ENCODE measurements at places on chromosomes 3 and 15.
A peak's percentile ranks its signal among the peaks of the same experiment; 100 is the strongest.

DNA sequence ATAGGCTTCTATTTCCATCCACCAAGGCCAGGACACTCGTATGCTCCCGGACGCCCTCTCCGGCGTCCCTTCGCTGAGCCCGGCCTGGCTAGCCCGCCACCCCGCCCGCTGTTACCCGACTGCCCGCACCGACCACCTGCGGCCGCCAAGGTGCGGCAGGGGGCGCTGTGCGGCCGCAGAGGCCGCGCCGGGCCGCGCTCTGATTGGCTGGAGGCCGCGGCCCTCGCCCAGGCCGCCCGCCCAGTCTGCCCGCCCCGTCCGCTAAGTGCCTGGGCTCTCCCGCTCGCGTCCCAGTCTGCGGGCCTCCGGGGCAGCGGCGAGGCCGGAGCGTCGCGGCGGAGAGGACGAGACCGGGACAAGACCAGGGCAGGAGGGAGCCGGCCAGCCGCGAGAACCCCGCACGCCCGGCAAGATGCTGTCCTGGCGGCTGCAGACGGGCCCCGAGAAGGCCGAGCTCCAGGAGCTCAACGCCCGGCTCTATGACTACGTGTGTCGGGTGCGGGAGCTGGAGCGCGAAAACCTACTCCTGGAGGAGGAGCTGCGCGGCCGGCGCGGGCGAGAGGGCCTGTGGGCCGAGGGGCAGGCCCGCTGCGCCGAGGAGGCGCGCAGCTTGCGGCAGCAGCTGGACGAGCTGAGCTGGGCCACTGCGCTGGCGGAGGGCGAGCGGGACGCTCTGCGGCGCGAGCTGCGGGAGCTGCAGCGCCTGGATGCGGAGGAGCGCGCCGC, at the start of gene SYNM:
Gene SYNM, plus strand, starts transcription at position 293 of the 726 bp plus-strand sequence. Its CDS starts 120 bp downstream, at position 413.
- peak; percentile 73 for DNase-seq

GRCh38 chr3:48119505-48120193, 68.6 kb downstream of the CDC25A start:
- DNase-seq = no peak

DNA sequence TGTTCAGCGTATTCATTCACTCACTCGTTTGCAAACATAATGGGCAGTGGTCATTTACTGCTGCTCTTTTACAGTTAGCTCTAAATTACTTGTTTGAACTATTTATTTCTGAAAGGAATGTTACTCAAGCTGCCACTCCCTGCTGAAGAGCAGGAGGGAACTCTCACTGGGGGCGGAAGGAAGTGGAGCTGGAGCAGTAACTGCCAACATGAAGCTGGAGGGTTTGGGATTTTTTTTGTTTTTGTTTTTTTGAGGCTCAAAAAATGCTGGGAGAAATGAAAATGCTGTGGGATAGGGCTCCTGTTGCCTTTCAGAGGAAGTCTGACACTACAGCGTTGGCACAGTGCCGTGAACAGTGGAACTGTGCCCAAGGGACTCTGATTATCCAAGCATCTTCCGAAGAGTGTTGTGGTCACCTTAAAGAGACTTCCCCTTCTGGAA, 44.1 kb downstream of the SENP2 start:
- DNase-seq = no peak

DNA sequence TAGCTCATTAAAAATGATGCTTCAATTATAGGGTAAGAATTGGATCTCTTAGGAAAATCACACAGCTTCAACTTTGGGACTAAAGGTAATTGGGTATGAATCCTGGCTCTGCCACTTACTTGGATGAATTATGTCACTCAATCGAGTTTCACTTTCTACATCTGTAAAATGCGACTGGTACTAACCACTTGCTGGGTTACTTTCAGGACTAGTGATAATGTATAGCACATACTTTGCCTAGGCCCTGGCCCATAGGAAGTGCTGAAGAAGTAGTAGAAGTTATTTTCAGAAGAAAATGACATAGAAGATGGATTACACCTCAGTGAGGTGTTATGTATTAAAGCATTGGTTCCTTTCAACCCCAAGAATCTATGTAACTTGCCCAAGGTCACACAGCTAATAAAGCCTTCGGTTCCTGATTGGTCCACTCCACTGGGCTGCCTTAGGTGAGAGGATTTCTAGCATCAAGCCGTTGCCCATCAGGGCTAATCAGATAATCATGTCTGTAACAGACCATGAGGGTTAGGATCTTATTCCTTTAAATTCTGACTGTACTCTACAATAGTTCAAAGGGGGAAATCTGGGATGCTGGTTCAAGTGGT, 29.4 kb upstream of the AP4E1 start:
- no peak for DNase-seq

GRCh38 chr15:99421172-99421656, 144.6 kb upstream of the MEF2A start:
- no peak for DNase-seq

GRCh38 chr3:36178018-36178417, 202.3 kb upstream of the STAC start:
- no peak for DNase-seq

GRCh38 chr3:74693696-74694393, 79.4 kb upstream of the CNTN3 start:
- DNase-seq = no peak

- no peak for DNase-seq
Observed at GRCh38 chr3:172367205-172368105, 80.8 kb downstream of the GHSR start.

DNA sequence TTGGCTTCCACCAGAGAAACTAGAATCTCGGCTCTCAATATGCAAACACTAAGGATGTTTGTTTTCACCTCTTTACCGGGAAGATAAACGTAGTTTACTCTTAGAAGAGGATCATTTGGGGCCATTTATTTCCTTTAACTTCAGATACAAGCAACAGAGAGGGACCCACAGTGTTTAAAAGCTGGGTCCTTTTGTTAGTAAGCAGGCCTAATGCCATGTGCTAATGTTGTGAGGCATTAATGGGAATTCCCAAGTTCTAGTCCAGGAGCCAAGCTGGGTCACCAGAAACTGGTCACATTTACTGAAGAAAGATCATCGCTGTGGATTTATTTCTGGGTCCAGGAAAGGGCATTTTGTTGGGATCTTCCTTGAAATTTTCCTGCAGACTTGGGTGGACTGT, 78.1 kb upstream of the ADAMTS9 start:
- no peak for DNase-seq

DNA sequence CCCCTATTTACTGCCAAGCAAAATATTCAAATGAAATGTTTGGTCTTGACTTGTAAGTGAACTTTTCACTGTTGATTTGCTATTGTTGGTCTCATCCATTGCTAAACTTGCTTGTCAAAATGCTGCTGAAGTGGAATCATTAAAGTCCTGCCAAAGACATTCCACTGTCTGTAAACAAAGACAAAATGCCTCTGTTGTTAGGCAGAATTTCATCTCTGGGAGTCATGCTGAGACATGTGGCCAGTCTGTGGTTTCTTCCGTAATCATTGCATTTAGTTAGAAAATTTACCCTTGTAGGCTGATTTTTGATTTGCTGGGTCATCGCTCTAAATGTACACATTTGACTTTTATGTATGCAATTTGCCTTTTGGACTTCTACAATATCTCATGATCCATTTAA, 577.7 kb downstream of the MECOM start:
- no peak for DNase-seq

DNA sequence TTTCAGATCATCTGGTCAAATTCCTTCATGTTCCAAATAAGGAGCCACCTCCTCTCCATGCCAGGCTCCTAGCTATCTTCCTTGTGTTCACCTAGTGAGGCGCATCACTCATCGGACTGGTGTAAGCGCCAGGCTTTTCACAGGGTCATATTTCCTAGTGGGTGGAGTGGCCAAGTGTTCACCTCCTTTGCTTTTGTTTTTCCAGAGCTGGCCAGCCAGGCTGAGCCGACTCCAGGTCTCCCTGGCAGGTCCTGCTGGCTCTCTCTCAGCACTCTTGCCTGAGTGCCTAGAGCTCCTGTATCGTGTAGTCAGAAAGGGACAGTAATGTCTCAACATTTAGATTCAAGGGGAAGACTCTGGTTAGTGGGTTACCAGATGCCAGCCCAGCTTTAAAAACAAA, 31.0 kb downstream of the HEG1 start:
- no peak for DNase-seq

GRCh38 chr3:143821862-143822261, 26.4 kb downstream of the SLC9A9 start:
- DNase-seq = no peak

DNA sequence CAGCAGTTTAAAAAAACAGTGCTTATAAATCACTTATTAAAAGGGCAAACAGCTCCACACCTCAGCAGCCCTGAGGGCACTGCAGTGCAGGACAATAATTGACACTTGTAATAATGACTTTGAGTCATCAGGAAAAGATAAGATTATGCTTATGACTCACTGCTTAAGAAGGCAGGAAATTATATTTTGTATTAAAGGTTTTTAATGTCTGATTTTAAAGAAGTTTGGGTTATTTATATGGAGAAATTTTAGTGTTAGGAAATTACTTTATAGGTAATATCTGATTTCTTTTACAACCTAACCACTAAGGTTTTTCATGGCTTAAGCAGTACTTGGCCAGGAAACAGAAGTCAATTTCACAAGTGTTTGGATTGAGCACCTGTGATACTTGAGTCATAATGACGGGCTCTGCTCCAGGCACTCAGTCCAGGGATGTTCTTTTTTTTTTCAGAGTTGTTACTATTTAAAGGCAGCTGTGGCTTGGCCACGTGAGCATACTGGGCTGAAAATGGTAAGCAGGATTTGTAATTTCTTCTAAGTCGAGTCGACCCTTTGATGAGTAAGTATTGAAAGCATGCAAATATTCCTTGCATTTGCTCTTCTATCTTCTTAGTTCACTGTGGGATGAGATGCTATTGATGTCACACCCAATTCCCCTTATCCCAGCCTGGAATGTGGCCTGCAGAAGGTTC, 21.6 kb upstream of the SLC6A20 start:
- DNase-seq = no peak

DNA sequence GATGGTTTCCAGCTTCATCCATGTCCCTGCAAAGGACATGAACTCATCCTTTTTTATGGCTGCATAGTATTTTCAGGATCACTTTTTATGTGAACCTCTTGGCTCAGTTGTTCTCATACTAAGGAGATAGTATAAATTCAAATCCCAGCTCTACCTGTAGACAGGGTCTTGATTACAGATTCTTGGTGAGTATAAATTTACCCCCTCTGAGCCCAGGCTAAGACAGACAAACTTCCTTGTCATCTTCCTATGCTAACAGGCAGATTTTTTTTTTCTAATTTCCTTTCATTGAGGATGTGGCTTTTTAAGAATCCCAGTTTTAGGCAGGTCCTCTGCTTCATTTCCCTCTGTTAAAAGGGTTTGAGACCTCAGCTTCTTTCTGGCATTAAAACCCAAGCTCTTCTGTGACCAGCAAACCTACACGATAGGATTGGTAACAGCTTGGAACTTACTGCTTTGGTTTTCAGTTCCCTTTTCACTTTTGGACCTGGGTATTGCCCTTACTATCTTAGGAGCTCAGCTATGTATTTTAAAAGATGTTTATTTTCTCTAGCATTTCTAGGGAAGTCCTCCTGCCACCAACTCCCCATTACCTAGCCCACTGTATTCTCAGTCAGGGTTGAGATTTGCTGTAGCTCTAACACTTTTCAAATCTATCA, 72.5 kb downstream of the VPS8 start:
- DNase-seq = no peak

GRCh38 chr15:68610825-68611224, 32.0 kb downstream of the CORO2B start:
- no peak for DNase-seq

DNA sequence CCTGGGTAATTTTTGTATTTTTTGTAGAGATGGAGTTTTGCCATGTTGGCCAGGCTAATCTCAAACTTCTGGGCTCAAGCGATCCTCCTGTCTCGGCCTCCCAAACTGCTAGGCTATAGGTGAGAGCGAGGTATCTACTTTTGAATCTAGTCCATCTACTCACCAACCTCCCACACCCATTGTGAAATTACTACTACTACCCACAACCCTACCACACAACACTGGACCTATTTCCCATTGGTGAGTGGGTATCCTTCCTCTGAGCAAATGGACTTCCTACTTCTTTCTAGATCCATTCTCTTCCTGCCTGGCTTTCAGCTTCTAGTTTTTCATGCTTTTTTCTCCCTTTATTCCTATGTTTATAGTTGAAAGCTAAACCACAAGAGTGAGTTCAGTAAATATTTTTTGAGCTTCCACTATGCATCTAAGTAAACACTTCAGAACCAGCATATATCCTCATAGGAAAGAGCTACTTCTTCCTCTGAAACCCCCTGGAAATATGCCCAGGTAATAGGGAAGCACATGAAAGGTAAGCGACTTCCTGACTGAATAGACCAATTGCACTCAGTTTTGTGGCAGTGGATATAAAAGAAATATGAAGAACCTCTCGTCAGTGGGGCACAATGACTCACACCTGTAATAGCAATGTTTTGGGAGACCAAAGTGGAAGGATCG, 39.1 kb downstream of the MYO1E start:
- no peak for DNase-seq

GRCh38 chr3:52210550-52211046, 12.6 kb downstream of the ALAS1 start:
- DNase-seq = no peak

GRCh38 chr15:50531163-50531562, 15.3 kb downstream of the USP50 start:
- no peak for DNase-seq

DNA sequence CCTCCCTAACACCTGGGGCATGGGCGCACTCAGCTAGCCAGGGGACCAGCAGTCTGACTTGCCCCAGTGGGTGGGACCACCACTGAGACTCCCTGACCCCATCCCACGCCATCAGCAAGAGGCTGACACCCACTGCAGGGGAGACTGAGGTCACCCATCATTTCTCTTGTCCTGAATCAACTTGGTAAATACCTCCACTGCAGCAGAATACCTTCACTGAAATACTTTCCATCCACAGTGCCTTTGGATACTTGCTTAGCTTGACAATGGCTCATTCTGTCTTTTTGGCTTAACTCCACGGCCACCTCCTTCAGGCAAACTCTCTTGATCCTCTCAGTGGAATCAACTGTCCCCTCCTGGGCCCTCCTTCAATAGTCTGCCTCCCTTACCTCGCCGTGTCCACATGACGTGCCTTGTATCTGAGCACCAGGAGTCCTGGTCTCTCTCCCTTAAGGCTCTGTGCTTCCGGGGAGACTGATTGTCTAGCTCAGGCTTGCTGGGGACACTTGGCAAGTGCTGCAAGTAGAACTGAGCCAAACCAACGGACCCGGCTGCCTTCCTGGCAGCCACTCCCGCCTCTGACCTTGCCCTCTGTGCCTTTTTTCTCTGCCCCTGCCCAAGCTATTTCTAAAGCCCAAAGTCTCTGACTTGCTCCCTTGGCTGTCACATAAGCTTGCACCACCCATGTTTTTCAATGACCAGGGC, 119.1 kb downstream of the ADCY5 start:
- DNase-seq = no peak

DNA sequence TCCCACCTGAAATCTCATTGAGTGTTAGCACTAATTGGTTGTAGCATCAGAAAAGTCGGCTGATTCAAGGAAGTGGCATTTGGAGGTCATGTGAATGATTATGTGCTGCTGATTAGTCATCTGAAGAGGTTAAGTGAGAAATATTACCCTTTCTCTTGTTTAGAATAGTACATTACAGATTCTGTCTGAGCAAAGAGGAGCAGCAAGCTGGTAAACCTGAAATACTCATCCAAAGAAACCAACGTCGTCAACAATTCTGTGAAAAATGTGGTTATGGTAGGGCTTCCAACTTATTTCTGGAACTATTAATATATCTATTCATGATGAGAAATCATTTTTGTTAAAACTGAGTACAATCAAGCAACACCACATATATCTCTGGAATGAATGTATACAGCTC, 1024.9 kb downstream of the TUSC7 start:
- DNase-seq = no peak

All from liver (tissue), 10 donors.